ENCODE measurements at places on chromosomes 1 and 21. TPM values are rescaled to one million over a fixed set of nuclear protein-coding genes. Genes with fewer than 3 reads are reported as not detected.

DNA sequence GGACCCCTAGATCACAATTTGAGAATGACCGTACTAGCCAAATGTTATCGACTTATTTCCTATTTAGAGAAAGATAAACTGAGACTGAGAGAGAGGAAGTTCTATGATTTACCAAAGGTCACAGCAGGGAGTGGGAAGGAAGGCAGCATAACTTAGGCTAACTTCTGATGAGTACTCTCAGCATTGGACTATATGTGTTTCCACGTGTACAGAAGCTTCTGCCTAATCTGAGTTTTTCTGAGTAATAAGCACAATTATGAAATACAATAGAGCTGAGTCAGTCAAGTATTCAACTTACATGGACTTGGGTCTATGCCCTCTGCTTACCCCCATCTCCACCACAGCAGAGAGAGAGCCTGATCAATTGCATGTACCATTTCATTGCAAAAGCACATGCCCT lies 88.1 kb upstream of the HIVEP3 start:
- peak; percentile 68 for DNase-seq

DNA sequence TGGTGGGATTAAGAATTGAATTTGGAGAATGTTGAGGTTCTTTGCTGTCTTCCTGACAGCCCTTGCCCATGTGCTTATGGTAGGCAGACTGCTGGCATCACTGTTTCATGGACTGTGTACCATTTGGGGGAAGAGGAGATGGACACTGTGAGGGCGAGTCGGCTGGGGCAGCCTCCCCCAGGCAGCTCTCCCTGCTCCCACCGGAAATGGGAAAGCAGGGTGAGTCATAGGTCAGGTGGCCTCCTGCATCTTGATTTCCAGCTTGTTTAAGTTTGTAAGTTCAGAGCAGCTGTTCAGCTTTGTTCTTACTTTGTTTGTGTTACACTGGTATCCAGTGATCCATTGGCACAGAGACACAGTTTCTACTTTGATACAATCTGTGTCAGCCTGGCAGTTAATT lies 87.2 kb upstream of the CNIH3 start:
- no peak for DNase-seq

DNA sequence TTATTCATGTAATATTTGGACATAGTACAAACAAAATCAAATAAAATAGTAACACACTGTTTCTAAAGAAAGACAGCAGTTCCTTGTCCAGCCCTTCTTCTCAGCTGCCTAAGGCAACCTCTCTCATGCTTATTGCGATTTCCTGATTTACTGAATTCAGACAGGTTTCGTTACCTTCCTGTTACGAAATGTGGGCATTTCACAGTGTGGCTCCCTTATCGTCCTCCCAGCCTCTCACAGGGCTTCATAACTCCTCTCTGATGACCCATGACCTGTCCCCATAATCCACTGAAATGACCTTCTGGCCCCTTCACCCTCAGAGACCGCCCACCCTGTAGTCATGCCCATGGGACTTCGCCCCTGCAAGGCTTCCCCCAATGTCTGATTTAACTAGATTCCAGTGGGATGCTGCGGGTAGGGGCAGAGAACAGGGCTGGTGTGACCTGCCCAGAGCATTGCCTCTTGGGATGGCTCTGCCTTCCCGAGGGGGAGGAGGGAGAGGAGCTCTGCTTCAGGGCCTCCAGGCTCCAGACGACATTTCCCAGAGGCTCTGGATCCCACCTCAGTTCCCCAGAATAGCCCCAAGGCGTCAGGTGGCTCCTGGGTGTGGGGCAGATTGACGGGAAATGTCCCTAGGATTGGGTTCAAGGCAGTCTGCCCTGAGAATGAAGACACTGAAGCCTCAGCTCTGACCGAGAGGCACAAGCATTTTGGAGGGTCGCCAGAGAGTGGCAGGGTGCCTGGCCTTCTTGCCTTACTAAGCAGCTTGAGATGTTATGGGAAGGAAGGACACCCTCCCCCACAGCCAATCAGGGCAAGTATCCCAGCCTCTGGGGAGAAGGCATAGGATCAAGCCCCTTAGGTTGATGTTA lies 20.6 kb downstream of the PADI2 start:
- peak; percentile 45 for DNase-seq

GRCh38 chr1:20367116-20367585 lies 76.5 kb downstream of the VWA5B1 start:
- DNase-seq = peak; percentile 48

DNA sequence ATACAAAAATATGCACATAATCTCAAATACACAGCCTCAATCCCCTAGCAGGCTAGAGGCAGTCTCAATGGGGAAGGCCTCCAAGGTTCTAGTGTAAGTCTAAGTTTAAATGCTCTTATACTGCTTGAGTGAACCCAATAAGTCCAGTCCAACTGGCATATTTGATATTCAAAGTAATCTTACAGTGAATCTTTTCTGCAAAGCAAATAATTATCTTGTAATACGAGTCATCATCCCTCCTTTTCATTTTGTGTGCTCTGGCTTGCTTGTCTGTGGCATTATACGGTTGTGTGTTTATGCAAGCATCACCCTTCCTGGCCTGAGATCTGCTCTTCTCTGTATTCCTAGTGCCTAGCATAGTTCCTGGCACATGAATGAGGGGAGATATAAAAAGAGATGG lies 166.9 kb upstream of the HMGB4 start:
- no peak for DNase-seq

GRCh38 chr1:37606481-37607263 lies 10.9 kb upstream of the GNL2 start:
- DNase-seq = no peak

GRCh38 chr1:94951509-94952208 lies 24.7 kb upstream of the CNN3 start:
- DNase-seq = peak; percentile 60

- DNase-seq = peak; percentile 88
Measured at GRCh38 chr1:243287652-243288051, 31.8 kb downstream of the SDCCAG8 start.

- no peak for DNase-seq
Measured at GRCh38 chr1:21886486-21887215, 50.5 kb downstream of the HSPG2 start.

- DNase-seq = no peak
Measured at GRCh38 chr1:71510725-71511124, 429.9 kb upstream of the ZRANB2 start.

DNA sequence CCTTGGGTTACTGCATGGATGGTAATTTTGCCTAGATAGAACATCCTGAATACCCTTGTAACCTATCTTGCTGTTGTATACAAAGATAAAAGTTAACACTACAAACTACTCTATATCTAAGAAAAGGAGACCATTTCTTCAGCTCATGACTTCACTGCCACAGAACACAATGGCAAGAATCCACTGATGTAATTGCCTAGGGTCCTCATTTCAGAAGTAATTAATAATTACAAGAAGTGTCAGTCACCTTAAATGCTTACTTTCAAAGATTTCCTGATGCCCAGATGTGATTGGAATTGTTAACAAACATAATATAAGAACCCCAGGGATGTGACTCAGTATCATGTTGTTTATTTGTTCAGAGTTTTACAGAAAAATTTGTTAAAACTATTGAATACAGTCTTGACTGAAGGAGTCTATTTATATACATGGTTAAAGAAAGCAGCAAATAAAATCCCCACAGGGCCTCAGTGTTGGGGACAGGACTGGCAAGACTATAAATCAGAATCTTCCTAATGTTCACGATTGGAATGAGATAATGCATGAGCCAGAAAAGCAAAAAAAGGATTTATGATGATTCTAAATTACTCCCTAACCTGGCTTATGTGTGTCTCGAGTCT lies 83.9 kb downstream of the CRB1 start:
- no peak for DNase-seq

GRCh38 chr1:21320410-21321108 lies 30.3 kb upstream of the ECE1 start:
- DNase-seq = no peak

DNA sequence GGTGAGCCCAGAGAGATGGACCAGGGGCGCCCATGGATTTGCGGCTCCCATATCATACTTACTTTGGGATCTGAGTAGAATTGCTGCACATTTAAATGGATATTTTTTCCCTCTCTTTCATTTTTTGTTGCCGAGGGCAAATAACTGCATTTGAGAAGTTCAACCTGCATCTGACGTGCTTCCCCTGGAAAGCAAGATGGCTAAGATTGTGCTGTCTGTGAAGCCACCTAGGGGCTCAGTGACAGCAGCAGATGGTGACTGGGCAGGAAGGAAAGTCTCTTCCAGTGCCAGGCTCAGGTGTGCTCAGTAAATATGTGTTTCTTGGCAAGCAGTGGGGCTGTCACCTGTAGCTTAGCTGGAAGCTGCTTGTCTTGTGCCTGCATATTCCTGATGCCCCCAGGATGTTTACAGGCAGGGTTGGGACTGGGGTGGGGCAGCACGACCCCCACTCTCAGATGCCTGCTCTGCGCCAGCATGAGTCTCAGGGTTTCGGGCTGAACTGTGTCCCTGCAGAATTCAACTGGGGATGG lies 59.8 kb upstream of the ETV3 start:
- DNase-seq = no peak

- no peak for DNase-seq
Measured at GRCh38 chr1:227844320-227845146, 29.1 kb downstream of the PRSS38 start.

GRCh38 chr1:51663721-51664120 lies 46.8 kb downstream of the OSBPL9 start:
- DNase-seq = no peak

DNA sequence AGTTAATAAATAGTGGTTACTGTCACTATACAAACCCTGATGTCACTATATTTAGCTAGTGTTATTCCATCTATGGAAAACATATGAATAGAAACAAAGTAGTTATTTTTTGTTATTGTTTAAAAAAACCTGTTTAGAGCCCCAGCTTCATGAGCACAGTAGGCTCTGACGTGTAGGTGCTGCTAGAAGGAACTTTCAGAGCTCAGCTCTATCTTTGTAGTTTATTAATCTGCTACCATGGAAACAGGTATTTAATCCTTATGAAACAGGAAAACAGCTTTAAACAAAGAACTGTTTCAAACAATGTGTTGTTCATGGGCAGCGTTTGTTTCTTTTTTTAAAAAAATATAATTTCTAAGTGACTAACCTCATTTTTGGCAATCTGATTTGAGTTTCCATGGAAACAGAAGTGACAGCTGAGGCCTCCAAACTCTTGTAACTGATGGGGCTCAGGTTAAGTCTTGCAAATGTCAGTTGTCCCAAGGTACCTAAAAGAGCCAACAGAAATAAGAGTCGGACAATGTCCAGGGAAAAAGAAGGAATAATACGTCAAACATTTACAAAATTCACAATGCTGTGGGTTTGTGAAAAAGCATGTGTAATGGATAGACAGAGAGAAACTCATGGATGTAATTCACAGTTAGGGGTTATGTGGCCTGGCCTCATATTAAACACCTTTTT lies 162.0 kb upstream of the C21orf91 start:
- DNase-seq = no peak

- no peak for DNase-seq
Measured at GRCh38 chr1:10308001-10308400, 90.9 kb upstream of the PGD start.

DNA sequence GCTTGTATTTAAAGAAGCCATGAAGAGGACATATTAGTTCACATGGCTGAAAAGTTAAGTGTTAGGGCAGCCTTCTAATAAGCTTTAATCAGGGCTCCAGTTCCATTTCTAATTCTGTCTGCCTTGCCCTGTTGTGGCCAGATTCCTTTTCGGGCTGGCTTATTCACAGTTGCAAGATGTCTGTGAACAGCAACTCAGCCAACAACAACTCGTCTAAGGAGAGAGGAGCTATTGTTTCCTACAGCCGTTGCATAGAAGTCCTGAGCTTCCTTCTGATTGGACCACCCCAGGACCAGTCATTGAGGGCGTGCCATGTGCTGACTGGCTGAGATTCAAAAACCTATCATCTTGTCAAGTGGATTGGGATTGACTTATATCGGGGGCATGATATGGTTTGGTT lies 18.6 kb upstream of the COQ8A start:
- DNase-seq = no peak

DNA sequence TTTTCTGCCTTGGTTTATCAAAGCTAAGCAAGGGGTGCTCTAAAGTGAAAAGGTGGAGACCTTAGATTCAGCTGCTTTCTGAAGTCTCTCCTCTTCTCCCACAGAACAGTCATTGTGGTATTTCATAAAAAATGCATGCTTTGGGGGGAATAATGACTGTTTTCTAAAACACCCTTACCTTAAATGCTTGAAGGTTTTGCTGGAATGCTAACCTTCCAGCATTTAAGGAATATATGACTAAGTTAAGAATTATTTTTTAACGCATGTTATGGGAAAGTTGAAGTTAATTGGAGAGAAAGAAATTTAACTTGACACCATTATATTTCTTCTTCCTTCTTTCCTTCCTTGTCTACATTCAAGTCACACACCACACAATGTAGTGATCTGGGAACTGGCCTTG lies 162.5 kb downstream of the ROR1 start:
- DNase-seq = no peak

GRCh38 chr1:94092210-94092613 lies 28.7 kb downstream of the ABCA4 start:
- no peak for DNase-seq

- DNase-seq = peak; percentile 37
Measured at GRCh38 chr21:37758982-37759381, 157.3 kb downstream of the KCNJ6 start.

- DNase-seq = peak; percentile 41
Measured at GRCh38 chr1:184691719-184692324, 62.8 kb downstream of the EDEM3 start.

GRCh38 chr1:99943223-99943794 lies 26.5 kb upstream of the SLC35A3 start:
- DNase-seq = peak; percentile 35

Gene KRTAP12-2
- not detected for total RNA-seq

Gene TLCD4
- total RNA-seq = 2.3 TPM

Gene VHLL
- total RNA-seq = not detected

Gene LHX4
- total RNA-seq = not detected

Gene ANKRD35
- total RNA-seq = 0.33 TPM

Gene GBP5
- total RNA-seq = not detected

Gene ST6GALNAC3
- total RNA-seq = 1.7 TPM

Gene CD34
- not detected for total RNA-seq

All from mammary epithelial cell (primary cell).